ENCODE measurements at places on chromosomes 5 and 9.

- no peak for DNase-seq
These were observed 291.2 kb downstream of the ADAMTS6 start for GRCh38 chr5:65190328-65191053.

- no peak for DNase-seq
These were observed 46.3 kb upstream of the JMY start for GRCh38 chr5:79189439-79190234.

- no peak for DNase-seq
These were observed 98.0 kb downstream of the HSD17B3 start for GRCh38 chr9:96203867-96204501.

DNA sequence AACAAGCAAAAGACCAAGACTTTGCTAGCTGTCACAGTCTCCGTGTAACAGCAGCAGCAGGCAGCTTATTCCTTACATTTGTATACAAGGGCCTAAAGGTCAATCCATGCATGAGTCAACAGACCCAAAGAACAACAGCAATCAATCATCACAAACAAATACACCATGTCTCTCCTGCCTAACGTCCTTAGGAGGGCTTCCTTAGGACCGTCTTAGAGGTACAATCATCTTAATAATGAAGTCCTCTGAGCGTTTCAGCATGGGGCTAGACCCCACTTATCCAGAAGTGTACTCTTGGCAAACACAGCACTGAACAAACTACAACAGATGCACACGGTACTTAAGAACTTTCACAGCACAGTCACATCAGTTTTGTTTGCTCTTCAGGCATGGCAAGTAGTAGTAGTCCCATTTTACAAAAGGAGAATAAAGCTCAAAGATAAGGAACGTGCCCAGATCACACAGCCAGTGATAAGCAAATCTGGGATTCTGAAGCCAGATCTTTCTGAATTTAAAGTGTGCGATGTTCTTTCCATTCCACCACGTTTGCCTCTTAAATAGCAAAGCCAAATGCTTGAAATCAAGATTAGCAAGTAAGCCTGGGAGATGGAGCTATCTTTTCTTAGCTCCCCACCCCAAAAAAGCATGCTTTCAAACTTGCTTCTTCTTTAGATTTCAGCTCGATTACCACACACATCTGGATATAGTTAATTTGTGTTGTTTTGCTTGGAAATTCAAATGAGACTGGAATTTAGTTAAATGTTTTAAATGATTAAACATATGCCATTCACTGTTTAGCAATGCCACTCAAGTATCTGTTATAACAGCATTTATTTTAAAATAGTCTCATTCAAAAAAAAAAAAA, 24.2 kb downstream of the PSMB7 start:
- peak; percentile 84 for DNase-seq

DNA sequence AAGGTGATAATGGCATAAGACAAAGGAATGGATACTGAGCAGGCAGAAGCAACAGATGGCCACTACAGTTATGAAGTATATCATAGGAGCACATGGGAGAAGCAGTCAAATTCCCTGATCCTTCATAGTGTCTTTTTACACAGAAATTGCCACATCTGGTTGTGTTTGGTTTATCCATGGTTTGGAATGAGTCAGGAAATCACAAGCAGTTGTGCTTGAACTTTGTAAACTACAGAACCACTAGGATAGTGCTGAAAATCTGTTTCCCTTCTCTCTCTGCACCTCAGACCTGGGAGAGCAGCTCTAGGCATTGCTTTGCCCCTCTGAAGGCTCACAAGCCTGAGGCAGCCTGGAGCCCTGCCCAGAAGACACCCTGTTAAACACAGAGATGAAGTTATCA, 134.0 kb downstream of the DMRT2 start:
- no peak for DNase-seq

- no peak for DNase-seq
These were observed 155.3 kb downstream of the MACROH2A1 start for GRCh38 chr5:135243556-135244285.

DNA sequence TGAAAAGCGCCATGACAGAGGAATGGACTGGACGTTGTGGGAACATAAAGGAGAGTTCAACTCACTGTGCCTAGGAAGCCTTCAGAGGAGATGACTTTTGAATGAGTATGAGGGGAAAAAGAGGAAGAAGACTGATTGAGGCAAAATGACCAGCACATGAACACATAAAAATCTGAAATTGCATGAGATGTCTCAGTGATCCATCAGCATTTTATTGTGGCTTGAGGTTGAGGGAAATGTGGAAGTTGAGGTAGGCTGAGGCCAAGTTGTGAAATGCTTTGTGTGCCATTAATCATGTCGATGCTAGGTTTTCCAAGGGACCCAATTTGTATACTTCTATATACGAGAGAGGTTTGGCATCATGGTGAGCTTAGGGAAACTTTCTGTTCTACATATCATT, 140.9 kb upstream of the TLX3 start:
- DNase-seq = no peak

GRCh38 chr5:79820648-79821047, 131.0 kb downstream of the CMYA5 start:
- DNase-seq = no peak

DNA sequence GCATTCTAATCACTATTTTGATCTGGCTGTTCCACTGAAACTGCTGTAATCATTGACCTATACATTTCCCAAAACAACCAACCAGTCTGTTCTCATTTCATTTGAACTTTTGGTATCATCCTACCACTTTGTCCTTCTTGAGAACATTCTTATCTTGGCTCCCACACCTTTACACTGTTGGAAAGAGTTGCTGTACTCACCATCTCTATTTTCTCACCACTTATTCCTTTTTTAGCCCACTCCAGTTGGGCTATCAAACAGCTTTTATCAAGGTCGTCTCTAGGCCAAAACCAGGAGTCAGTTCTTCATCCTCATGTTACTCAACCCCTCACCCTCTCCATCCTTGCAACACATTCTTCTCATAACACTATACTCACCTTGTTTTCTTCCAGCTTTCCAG, 170.1 kb downstream of the KDM4C start:
- no peak for DNase-seq

GRCh38 chr9:132995879-132996278, 17.4 kb downstream of the GFI1B start:
- no peak for DNase-seq

GRCh38 chr5:35001842-35002241, 45.9 kb downstream of the AGXT2 start:
- DNase-seq = no peak

- no peak for DNase-seq
These were observed 6.2 kb upstream of the GMCL2 start for GRCh38 chr5:178193251-178193809.

DNA sequence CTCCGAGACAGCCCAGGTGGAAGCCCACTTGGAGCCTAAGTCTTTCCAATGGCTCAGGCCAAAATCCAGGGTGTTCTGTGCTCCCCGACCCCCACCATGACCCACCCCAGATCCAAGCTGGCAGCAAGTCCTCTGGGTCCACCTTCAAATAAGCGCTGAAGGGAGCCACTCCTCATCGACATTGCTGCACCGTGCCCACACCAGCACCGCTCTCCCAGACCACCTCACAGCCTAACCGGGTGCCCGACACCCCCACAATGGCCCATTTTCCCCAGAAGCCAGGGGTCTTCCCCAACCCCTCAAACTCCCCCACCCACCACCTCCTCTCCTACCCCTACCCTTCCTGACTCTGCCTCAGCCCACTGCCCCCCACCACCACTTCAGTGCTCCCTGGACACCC, 50.5 kb downstream of the SEMA4D start:
- no peak for DNase-seq

DNA sequence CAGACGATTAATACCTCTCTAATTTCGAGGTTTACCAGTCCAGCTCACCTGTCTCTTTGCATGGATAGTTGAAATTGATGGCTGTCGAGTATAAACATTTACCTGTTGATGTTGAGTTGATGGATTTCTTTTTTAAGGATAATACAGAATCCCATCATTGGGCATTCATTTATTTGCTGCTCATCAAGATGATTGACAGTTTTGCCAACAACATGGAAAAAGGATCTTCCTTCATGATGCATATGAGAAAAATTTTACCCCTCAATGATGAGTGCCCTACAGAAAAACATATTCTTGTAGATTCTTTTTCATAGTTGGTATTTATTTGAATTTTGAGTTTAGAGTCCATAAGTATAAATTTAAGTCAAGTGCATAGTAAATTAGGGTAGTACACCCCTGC, 59.2 kb downstream of the ZCCHC7 start:
- no peak for DNase-seq

DNA sequence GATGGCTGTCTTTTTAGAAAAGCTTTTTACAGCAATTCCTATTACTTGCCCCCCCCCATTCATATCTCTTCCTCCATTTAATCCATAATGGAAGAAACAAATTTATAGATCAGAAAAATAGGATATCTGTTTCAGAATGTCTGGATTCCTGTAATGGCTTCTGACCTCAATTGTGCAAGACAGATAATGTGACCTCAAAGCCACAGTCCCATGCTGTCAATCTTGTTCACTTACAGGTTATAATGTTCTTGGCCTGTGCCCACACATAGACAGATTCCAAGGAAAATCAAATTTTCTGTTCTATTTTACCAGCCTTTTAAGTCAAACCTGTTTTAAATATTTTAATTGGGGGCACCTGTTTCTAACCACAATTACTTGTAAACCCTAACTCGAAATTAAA, 143.4 kb downstream of the ENTREP1 start:
- DNase-seq = no peak
